ENCODE measurements at places on chromosomes 5 and 9.

DNA sequence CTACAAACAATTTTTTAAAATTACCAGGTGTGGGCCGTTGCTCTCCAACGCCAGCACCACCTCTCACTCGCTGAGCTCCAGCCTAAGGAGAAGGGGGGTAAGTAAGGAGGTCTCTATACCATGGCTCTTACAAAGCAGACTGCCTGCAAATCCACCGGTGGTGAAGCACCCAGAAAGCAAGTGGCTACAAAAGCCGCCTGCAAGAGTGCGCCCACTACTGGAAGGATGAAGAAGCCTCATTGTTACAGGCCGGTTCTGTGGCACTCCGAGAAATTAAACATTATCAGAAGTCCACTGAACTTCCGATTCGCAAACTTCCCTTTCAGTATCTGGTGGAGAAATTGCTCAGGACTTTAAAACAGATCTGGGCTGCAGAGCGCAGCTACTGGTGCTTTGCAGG is 46.0 kb downstream of the CDO1 start:
- no peak for DNase-seq

DNA sequence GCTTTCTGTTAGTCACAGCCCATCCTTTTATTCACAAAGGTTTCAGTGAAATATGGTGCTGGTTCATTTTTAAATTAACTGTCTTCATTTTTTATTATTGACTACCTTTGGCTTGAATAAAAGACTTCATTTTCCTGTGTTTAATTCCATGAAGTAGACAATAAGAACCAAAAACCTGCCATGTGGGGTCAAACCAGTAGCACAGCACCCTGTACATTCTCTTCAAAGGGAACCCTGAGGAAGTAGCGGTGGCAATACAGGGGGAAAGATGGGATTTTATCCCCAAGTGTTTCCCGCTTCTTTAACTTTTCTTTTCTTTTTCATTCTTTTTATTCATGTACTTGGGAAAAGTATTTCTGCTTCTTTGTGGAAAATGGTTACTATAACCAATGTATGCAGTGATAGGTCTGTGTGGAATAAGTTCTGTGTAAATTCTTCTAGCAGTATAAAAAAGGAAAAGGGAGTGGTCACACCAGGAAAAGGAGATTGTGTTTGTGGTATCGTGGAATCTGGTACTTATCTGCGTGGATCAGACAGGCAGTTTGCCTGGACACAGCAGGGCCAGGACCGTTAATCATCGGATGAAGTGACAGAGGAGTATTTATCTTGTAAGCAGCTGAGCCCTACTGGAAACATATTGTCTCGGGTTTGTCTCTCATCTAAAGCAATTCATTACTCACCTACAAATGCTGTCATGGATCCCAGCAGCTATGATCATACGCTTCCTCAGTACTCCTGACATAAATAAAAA is 94.2 kb downstream of the PPIC start:
- DNase-seq: no peak

- DNase-seq: no peak
Measured at GRCh38 chr9:15144622-15145061, 162.4 kb downstream of the TTC39B start.

GRCh38 chr9:6780690-6781089 is 22.9 kb downstream of the KDM4C start:
- DNase-seq: no peak

DNA sequence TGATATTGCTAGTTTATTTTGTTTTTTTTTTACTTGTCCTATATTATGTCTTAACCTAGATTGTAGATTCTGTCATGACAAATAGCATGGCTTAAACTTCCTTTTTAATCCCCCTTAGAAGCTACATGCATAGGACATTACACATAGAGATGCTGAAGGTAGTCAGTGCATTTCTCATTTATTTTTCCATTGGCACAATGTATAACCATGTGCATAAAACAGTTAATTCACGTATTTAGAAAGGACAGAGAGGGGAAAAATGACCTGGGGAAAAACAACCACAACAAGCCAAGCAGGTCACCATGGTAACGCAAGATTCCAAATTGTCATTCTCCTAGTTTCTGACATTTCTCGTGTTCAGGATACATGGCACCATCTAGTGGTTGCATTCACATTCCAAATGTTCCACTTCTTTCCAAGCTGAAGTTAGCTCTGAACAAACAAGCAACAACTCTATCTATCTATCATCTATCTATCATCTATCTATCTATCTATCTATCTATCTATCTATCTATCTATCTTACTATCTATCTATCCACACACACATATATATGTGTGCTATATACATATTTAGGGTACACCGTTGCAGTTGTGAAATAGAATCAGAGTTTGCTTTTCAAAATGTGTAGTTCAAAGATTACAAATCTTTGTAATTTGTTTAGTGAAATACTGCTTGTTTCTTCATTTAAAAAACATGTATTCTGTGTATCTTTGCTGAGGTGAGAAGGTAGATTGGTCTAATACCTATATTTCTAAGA is 487.2 kb upstream of the ST8SIA4 start:
- peak; percentile 41 for DNase-seq

DNA sequence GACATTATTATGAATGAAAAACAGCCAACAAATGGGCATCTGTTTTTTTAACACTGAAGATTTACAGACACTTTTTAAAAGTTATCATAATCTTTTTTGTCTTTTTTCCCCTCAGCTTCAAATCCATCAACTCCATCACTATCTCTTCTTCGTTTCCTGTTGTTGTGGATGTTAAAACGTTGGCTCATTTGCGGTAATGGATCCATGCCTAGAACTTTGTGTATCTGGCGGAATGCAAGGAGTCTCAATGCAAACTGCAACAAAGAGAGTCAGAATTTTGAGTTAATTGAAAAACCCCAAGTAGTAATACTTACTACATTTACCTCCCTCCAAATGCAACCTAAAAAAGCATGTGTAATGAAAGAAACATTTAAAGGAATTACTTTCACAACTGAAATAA is 42.9 kb upstream of the MTMR12 start:
- DNase-seq: no peak

- DNase-seq: no peak
Measured at GRCh38 chr5:123147128-123147715, 58.2 kb downstream of the PRDM6 start.

DNA sequence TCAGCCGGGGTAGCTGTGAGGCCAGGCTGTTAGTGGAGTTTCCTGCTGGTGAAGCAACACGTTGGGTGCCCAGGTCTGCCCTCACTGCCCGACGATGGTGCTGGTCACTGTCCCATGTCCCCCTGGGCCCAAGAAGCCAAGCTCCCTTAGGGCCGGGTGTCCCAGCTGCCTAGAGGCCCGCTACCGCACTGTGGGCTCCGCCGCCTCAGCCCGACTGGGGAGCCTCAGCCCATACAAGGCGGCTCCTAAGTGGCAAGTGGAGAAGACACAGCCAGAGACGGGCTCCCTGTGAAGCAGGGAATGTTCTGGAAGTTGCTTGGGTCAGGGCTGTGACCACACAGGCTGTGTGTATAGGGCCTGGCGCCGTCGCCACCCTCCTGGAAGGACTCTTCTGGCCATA is 96.9 kb downstream of the RXRA start:
- DNase-seq: no peak

DNA sequence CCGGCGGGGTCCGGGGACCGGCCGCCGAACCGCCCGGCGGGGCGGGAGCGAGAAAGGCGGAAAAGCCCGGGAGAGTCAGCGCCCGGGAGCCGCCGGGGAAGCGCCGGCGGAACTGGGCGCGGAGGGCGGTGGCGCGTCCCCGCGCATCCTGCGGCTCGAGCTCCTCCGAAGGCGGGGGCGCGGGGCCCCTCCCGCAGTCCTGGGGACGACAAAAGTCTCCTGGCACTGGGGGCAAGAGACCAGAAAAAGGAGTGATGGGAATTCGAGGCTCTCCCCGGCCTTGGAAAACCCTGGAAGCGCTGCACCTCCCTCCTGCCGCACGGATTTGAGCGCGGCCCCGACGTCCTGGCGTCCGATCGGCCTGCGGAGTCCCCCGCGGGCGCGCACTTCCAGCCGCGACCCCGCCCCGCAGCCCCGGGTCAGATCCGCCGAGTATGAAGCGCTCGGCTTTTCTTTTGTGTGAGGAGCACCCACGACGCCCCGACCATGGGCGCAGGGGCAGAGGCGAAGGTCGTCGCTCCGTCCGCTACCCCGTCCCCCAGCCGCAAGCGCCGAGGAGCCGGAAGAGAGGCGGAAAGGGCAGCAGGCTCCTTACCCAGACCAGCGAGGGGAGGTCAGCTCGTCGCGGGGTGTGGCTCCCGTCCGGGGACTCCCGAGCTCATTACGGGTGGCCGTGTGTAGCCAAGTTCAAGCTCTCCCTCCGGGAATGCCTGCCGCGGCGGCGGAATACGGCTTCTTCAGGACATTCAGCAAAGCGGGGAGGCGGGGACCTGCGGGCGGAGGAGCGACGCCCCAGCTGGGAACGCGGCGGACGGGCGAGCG is at the start of gene EPB41L4A:
TSS of gene EPB41L4A (minus strand) at position 114 of the 822 bp plus-strand sequence. CDS start 238 bp downstream, outside the sequence.
- peak; percentile 36 for DNase-seq

DNA sequence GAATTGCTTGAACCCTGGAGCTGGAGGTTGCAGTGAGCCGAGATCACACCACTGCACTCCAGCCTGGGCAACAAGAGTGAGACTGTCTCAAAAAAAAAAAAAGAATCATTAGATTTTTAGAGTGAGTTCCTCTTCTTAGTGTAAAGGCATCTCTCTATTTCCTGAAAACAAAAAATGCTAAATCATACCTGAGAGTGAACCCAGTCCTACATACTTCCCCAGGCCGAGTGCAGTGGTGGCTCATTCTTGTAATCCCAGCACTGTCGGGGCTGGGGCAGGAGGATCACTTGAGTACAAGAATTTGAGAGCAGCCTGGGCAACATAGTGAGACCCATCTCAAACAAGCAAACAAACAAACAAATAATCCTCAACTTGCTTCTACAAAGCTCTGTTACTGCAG is 38.2 kb upstream of the LPAR1 start:
- no peak for DNase-seq

DNA sequence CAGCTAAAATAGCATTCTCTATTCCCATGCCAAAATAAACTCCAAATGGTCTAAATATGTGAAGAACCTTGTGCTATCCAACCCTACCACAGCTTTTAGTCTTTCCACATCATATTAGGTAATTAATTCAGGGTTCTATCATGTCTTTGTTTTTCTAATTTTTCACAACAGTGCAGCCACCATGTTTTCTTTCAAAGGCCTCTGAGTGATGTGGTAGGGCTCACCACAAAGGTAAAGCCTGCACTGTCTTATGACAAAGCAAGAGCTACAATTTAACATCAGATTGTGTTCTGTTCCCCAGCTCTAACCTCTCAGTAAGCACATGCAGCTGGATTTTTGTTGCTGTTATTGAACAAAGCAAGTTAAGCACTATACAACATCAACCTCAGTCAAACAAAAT is 52.4 kb downstream of the MEF2C start:
- no peak for DNase-seq

- DNase-seq: no peak
Measured at GRCh38 chr5:57550132-57550531, 67.5 kb upstream of the ACTBL2 start.
